ENCODE measurements at places on chromosomes 6 and 20.

DNA sequence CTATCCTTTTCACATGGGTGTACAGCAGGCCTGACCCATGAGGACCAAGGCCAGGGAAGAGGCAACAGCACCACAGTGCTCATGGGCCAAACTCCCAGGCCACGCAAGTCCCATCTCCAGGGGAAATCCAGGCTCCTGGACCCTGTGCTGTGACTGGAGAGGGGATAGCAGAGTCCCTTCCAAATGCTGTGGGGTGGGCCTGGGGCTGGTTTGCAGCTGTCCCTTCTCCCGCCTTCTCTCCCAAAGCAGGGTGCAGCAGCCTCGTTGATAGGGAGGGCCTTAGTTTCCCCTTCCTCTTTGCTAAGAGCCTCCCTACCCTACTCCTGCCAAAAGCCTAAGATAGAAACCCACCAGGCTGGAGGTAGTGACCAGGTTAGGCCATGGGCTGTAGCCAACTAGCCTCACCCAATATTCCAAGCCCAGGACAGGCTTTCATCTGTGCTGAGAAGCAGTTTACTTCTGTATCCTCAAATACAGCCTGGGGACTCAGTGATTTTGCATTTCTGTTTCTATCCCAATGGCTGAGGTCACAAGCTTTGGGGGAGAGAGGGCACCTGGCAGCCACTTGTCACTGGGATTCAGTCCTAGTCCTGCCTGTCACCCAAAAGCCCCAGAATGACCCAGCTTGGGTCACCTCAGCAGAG, 1.4 kb downstream of the CTSZ start:
- no peak for DNase-seq

DNA sequence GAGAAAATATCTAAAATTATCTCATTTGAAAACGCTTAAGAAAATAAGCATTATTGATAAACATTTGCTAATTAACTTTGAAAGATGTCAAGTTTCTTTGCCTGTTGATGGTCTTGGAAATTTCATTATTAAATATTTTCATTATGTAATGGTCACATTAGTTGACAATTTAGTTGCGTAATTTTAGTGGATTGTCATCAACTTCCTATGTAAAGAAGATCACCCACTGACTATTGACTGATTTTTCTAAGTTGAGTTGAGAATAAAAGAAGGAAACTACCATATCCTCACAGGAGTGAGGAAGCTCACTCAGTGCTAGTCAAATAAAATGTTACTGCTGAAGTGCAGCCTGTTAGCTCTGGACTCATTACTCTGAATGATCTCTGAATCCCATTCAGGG, 79.9 kb upstream of the LY86 start:
- no peak for DNase-seq

DNA sequence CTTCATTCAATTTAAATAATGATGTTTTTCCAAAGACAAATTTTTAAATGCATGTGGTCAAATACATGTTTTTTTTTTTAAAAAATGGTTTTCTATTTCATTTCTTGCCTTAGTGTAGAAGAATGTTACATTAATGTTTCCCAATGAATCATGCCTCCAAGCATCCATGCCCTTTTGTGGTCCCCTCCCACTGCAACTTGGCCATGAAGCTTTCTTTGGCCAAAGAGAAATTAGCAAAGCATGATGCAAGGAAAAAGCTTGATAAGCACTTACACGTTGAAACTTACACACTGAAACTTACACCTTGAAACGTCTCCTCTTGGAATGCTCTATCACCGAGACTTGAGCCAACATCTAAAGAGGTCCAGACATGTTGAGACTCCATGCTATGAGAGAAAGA, 93.0 kb upstream of the ELOVL5 start:
- peak; percentile 33 for DNase-seq

GRCh38 chr6:111667931-111668330, 62.3 kb upstream of the TRAF3IP2 start:
- DNase-seq = no peak

GRCh38 chr6:37952027-37952426, 132.5 kb downstream of the ZFAND3 start:
- no peak for DNase-seq

GRCh38 chr6:116030770-116031169, 29.9 kb downstream of the FRK start:
- DNase-seq = no peak

- no peak for DNase-seq
These were observed 62.6 kb downstream of the SRC start for GRCh38 chr20:37408302-37409193.
